LHCN-M2 (cell line): ENCODE measurements at places on chromosomes 12 and 14.

DNA sequence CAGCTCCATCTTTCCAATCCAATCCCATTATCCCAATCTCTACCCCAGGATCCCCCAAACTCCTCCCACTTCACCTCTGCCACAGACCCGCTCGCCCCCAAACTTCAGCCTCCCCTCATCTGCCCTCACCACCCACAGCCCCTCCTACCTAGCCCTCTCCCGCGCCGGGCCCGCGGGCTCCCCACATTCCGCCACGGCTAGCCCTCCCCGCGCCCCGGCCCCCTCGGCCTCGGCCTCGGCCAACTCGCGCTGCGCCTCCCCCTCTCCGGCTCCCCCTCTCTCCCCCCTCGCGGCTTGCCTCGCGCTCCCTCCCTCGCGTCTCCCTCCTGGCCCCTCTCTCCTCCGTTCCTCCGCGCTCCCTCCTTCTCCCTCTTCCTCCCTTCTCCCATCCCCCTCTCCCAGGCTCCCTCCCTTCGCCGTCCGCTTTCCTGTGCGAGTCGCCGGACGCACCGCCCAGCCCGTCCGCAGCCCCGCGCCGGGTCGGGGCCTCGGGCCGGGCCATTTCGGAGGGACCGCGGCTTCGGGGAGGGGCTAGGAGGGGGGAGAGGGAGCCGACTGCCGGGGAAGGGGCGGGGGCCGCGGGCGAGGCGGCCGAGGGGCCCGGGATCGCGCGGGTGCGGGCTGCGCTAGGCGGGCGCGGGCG is at the start of gene ATN1:
Gene ATN1, plus strand, starts transcription at position 581 of the 643 bp plus-strand sequence. CDS start 6,043 bp downstream, outside the sequence.
- peak; percentile 73 for DNase-seq

- no peak for DNase-seq
Measured at GRCh38 chr14:82055515-82056115, 522.0 kb upstream of the SEL1L start.

DNA sequence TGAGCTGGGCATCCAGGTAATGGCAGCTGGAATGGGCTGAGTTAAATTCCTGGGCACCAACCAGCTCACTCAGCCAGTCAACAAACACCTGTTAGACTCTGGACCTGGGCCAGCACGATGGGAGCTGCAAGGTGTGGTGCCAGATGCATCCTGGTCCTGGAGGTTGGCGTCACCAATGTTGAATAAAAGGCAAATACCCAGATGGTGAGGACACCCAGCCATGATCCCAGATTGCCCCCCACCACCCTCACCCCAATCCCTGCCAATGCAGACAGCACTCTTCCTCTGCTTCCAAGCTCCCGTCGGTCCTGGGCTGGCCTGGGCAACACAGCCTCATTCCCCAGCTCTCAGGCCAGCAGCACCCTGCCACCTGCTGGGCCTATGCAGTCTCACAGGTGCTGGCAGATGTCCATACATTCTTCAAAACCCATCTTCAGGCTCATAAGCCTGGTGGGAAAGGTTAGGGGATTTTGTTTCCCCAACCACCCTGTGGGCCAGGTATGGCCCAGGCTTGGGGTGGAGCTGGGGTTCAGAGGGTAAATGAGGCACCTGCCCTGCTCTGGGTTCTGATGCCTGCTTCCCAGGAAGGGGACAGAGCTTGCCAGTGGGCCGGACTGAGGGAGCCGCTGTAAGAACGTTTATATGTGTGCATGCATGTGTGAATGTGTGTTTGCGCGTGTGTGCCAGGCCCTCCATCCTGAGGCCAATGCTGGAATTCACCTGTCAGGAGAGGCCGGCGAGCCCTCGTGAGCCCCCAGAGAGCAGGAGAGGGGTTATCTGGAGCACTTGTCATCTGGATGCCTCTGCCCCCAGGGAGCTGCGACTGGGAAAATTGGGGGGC is 58.0 kb downstream of the LGMN start:
- DNase-seq, result peak; percentile 25

- DNase-seq, result no peak
Measured at GRCh38 chr14:90960818-90961217, 99.6 kb downstream of the RPS6KA5 start.

DNA sequence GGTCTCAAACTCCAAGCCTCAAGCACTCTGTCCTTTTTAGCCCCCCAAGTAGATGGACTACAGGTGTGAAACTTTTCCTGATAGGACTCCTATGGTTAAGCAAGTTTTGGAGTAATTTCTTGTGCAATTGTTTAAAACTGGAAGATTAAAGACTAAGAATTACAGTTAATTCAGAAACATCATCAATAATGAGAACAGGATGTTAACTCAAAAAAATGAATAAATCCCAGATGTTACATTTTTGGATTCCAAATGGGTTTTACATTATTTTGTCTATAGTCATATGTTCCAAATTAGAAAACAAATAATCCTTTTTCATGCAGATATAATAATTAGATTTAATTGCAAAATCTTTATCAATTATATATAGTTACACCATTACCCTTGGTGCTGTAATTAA is 24.4 kb upstream of the KITLG start:
- DNase-seq, result no peak

DNA sequence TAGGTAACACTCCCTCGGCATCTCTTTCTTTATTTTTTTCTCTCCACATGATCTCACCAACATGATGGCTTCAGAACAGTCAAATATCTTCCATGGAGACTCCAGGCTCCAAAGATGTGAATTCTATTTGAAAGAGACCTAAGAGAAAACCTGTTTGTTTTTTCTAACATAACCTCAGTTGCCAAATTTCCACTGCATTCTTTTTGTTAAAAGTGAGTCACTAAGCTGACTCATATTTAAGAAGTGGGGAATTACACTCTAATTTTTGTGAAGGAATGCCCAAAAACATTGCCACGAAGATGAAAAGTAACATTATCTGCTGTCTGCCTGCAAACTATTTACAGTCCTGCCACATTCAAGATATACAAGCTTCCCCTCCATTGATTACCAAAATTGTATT is 1337.6 kb downstream of the LRFN5 start:
- no peak for DNase-seq

- DNase-seq, result no peak
Measured at GRCh38 chr12:105423921-105424320, 93.4 kb downstream of the C12orf75 start.

DNA sequence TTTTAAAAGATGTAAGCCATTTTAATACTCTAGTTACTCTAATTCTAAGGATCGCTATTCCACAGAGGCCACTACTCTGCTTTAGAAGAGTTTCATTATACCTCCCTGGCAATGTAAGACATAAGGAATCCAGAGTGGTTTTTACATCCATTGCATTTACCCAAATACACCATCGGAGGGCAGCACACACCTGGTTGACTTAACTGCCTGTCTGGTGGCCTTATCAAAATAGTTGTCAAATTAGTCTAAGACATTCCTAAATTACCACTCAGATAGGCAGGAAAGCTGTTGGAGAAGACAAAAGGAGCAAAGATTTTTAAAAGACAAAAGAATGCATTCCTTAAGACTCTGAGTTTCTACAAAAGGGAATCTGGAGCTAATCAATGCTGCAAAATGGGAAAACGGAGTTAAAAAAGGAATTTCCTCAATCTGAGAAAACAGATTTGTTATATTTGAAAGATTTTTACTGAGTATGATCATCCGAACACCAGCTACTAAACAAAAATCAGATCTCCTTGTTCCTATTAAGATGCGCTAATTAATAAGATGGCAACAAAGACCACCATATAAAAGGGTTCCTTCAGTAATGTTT is 33.8 kb upstream of the FGD4 start:
- DNase-seq, result peak; percentile 68

DNA sequence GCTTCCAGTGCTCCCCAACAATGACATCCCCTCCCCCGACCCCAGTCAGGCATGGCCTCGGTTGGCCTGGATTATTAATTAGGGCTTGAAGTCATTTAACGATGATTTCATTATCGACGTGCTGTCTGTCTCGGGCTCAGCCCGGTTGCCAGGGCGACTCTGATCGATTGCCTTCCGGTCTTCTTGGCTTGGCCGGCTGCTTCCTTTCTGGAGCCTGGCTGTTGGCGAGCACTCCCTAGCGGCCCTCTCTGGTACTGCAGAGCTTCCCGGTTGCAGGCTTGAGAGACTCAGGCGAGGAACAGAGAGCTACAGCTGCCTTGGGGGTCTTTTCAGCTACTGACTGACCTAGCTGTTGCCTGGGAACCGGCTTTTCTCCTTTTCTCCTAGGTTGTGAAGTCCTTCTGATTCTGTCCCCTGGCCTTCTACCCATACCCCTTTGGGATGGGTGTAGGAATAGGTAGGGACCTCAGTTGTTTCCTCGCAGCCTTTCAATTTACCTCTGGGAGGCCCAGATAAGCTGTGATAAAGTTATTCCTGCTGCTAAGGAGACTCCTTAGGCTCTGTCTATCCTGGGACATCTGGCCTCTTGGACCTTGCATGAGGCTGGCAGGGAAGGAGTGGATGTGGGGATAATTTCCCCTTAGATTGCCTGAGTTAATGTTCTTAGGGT is 5.5 kb upstream of the CISTR start:
- DNase-seq, result peak; percentile 62

- DNase-seq, result no peak
Measured at GRCh38 chr14:100783630-100784370, 42.1 kb upstream of the MEG3 start.

- no peak for DNase-seq
Measured at GRCh38 chr14:100065111-100065871, at the start of gene EVL. TSS of gene EVL (plus strand) at chr14:100065422. CDS start at chr14:100065501, 79 bp downstream.

GRCh38 chr12:100186071-100186470 is 14.5 kb upstream of the ACTR6 start:
- DNase-seq, result no peak

DNA sequence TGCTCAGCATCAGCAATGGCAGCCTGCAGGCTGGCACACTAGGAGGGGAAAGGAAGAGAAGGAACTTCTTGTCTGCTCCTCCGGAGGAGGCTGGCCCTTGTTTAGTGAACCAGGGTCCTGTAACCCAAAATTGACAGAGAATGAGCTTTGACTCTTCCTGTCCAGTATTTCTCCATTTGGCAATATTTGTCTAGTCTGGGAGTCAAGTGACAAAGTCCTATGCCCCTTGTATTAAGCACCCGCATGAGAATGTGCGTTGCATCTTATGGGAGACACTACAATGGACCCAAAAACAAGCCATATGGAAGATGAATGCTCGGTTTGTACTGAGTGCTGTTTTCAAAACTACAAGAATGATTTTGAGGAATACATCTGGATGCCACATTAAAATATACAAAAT is 3.8 kb downstream of the KRT6C start:
- no peak for DNase-seq

- peak; percentile 28 for DNase-seq
Measured at GRCh38 chr12:130872179-130873096, 572 bp downstream of the RAN start.

DNA sequence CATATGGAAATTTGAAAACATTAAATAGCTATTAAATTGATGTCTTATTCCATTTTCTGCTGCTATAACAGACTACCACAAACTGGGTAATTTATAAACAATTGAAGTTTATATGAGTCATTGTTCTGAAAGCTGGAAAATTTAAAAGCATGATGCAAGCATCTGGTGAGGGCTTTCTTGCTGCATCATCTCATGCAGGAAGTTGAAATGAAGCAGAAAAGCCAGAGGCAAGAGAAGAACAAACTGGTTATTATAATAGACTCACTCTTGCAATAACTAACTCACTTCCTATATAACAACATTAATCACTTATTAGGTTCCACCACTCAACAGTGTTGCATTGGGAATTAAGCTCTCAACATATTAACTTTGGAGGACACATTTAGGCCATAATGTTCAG is 1277.4 kb downstream of the LRFN5 start:
- no peak for DNase-seq

DNA sequence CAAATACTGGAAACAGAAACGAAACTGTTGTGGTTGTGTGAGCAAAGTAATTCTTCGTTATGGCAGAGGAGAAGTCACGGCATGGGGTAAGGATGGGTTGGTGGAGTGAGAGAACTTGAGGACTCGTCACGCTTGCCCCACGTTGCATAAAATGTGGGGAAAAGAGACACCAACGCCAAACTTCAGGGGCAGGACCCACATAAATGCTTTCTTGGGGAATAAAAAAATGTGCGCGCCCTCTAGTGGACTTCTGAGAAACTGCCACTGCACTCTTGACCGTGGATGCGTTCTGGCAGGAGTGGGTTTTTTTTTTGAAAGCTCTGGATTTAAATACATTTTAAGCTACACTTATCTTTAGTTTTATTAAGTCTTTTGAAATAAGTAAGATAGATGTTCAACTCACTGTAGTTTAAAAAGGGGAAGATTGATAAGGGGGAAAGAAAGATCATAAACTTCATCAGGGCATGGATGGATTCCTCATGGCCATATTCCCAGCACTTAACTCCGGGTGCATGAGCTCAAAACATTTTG is 4.1 kb upstream of the IGF1 start:
- peak; percentile 59 for DNase-seq

DNA sequence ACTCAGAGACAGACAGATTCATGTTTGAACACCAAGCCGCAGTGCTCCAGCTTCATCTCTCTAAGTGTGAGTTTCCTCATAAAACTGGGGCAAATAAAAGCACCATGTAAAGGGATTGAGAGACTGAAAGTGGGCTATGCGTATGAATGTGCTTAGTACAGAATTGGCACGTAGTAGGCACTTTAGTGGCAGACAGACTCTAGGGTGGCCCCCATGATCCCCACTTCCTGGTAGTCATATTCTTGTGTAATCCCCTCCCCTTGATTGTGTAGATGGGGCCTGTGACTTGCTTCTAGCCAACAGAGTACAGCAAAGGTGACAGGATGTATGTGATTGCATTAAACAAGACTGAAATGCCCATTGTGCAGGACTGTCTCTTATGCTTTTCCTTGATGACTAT is 43.0 kb downstream of the DAO start:
- no peak for DNase-seq

DNA sequence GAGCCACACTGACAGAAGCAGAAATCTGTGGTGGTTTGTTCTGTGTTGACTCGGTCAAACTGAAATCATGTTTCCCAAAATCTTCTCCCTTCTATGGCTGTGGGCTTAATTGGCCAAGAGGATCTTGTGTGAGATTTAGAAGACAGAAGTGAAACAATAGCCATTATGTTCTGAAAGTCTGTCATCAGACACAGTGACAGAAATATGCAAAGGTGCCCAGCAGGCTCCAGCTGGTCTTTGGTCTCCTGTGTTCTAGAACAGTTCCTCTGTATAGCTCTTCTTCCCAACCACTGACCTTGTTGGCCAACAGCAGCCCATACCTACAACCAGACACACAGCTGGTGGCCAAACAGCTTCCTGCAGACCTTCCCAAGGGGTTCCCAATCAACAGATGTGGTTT is 25.0 kb upstream of the COCH start:
- no peak for DNase-seq

GRCh38 chr14:106657460-106657859 is 1131.1 kb downstream of the TMEM121 start:
- no peak for DNase-seq

DNA sequence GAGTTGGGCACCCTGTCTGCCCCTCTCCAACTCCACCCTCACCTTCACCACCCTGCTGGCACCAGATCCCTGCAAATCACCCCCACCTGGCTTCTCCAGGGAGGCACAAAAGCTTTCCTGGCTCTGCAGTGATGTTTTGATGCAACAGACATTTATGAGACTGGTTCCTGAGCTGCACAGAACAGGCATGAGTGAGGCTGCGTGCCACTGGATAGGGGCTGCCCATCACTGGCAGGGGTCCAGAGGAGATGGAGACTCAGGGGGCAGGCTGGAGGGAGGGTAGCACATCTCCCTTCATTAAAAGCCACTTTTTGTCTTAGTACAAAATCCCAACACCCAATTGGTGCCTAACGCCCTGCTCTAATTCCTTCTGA is 17.3 kb upstream of the ZDHHC22 start:
- DNase-seq, result no peak
